Stimulated activated CD4-positive, alpha-beta T cell treated with anti-CD3 and anti-CD28 coated beads, TNF-alpha, amount 100 ng/mL, for 48 hours (primary cell): ENCODE measurements at places on chromosomes 6 and 20.

DNA sequence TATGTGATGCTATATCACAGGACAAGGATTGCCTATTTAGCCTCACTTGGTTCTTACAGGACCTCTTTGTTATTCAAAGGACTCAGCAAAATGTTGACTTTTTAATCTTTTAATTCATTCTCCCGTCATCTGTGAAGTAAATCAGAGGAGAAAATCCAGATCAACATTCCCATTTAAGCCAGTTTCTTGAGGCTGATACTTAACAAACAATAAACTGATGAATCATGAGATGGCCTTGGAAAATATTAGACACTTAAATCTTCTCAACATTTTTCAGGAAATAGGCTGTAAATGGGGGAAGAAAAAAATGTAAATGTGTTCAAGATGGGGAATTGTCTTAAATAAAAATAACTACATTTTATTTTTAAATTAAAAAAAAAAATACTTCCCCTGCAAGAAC, 55.9 kb upstream of the UBR2 start:
- no peak for DNase-seq

DNA sequence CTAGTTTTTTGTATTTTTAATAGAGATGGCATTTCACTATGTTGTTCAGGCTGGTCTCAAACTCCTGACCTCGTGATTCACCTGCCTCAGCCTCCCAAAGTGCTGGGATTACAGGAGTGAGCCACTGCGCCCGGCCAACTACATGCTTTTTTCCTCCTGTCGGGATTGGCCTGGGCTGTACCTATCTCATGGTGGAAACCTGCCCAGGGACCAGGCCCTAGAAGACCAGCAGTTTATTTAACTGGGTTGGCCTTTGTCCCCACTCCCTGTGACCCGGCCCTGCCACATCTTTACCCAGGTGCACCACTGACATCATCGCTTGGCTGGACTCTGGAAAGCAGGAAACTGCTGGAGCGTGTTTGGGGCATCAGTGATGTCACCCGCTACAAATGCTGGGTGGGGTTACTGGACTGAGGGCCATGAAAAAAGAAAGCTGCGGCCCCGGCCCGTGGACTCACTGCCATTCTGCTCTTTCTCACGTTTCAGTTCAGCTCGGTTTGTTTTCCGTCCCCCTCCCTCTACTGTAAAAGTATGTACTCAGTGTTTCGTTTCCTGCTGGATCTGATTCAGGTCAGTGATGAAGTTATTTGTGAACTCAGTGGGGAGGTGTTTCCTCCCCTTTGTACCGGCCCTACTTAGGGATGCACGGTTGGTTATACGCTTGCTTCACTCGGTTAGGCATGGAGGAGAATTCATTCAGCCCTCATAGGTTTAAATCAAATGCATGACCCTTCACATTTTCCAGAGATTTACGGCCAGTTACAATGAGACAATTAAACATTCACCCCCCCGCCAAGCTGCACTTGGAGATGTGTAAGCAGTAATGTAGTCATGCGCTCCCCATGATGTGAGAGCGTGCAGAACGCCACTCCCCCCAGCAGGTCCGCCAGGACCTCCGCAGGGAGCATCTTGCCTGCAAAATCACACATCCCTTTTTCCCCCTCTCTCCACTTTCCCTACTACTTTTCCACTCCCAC, 179.3 kb downstream of the MTHFD1L start:
- no peak for DNase-seq

DNA sequence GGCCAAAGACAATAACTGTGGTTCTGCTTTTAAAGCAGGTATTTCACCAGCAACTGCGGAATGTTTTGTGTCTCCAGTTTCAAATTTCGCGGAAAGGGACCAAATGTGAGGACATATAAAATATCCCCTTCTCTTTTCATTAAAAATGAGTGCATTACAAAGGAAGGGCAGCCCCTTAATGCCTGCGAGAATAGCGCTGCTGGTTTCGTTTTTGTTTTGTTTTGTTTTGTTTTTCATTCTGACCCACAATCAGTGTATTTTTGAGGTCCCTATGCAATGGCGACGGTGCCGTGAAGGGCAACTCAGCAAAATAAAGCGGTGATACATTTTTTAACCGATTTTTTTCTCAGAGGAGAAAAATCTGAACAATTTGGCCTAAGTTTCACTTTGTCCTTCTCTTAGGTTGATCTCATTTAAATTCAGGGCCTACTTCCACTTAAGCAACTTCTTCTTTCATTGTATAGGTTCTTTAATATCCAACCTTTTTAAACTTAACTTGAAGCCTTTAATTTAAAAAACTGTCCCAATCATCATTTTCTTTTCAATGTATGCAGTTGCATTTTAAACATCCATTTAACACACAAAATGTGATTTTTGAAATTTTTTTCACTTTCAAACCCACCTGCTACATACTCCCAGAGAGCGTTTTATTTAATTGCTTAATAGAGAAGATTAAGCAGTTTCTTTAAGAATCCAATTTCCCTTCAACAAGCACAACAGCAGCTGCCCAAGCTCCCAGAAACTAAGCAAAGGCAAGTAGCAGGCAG, 2.9 kb upstream of the HIVEP2 start:
- DNase-seq = no peak

- no peak for DNase-seq
These were observed 363.3 kb upstream of the CDH4 start for GRCh38 chr20:60888771-60889170.

- no peak for DNase-seq
These were observed 23.9 kb downstream of the SUN5 start for GRCh38 chr20:32980131-32980941.

DNA sequence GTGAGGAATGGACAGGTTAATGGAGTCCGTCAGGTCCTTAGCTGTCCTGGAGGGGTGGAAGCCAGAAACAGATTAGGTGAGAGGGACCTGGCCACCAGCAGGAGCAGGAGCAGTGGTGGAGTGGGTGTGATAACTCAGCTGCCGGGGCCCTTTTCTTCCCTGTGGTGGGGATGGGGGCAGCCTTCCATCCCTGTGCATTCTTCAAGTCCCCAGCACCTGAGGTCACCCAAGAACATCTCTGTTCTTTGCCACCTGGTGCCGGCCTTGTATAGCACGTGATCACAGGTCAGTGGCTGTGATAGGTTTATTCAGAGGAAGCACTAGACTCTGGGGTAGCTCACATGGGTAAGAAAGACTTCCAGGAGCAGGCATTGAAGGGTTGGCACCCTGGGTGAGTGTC, 16.6 kb downstream of the ERGIC3 start:
- no peak for DNase-seq
